Spinal cord (tissue), 10 donors: ENCODE measurements at places on chromosomes 2 and 18.

DNA sequence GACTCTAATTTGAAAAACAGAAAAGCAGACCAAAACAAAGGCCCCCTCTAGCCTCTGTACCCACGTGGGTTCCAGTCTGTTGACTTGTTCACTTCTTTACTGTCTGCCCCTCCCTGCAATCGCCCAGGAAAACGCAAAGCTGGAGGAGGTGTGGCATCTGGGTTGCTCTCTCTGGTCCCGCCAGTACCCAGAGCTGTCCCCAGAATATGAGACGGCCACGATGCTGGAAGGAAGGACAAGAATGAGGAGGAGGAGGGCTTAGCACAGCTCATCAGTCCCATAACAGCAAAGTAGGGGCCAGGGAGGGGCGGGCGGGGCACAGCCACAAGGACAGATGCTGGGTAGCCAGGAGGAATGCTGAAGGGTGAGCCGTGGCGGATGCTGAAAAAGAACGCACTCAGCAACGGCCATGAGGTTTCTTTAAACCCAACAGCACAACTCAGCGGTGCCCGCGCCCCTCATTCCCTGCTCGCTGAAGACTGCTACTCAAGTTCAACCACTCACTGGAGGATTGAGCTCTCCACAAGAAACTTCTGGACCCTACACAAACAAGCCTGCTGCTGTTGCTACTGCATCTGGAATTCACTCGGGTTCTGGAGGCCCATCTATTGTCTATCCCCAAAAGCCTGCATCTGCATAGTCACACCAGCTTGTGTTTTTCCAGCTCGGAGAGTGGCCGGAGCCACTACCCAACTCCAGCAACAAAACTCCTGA lies 187.7 kb downstream of the HDAC4 start:
- no peak for DNase-seq

DNA sequence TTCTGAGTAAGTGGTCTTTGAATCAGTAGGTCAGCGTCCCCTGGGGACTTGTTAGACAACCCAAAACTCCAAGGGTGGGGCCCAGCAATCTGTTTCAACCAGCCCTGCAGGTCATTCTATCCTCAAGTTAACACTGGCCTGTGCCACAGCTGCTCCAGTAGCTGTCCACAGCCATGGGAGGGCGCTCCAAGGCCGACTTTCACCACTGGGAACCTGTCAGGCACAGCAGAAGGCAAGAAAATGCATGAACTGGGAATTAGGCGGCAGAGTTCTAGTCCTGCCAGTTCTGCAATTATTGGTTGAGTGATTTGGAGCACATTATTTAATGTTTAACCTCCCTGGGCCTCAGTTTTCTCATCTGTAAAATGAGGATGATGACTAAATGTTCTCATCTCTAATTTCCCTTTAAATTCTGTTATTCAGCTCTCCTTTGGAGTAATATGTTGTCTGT lies 17.4 kb upstream of the MRPL33 start:
- DNase-seq = no peak

GRCh38 chr18:77173275-77174030 lies 40.9 kb upstream of the MBP start:
- DNase-seq = no peak

DNA sequence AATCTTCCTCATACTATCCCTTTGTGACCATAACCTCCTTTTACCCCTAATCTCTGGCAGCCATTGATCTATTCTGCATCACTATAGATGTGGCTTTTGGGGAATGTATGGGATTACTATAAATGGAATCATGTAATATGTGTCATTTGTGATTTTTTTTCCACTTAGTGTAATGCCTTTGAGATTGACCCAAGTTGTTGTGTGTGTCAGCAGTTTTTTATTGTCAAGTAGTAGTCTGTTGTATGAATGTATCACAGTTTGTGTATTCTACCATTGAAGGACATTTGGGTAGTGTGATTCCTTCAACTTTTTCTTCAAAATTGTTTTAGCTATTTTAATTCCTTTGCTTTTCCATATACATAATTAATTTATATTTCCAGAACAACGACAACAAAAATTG lies 18.6 kb downstream of the VRK2 start:
- no peak for DNase-seq

- DNase-seq = no peak
Observed at GRCh38 chr2:60643747-60644146, 90.3 kb upstream of the BCL11A start.

- DNase-seq = no peak
Observed at GRCh38 chr2:239116456-239117246, 268.8 kb downstream of the TWIST2 start.

GRCh38 chr2:177598326-177599138 lies 206.0 kb downstream of the AGPS start:
- no peak for DNase-seq

DNA sequence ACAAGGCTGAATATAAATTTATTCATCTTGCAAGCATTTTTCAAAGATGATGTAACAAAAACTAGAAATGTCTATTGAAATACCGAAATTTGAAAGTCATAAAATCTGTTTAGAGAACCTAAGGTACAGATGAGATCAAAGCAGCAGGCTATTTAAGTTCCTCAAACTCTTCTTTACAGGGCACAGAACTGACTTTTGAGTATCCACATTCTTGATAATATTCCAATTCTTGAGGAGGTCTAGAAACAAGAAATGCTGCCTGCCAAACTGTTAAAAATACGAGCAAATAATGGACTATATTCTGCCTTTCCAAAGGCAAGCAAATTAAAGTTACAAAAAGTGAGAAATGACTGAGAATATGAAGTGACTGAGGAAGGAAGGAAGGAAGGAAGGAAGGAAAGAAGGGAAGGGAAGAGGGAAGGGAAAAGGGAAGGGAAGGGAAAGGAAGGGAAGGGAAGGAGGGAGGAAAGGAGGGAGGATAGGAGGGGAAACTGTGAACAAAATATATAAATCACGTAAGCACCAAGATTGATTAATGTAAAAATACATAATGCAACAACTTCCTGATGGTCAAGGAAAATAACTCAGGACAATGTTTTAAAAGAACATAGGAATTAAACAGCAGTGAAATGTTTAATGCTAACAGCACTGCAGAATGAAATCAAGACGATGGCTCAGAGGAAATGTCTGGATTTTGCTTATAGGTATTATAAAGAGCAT lies 248.9 kb upstream of the HNRNPA3 start:
- peak; percentile 23 for DNase-seq

- no peak for DNase-seq
Observed at GRCh38 chr2:17322461-17322860, 195.8 kb downstream of the RAD51AP2 start.

- no peak for DNase-seq
Observed at GRCh38 chr18:44516450-44516849, 164.2 kb upstream of the SETBP1 start.

GRCh38 chr2:165239230-165239629 lies at the start of gene SCN2A:
Gene SCN2A, plus strand, starts transcription at chr2:165239414. Its CDS starts 56,410 bp downstream, at chr2:165295824.
- peak; percentile 90 for DNase-seq

GRCh38 chr2:232438951-232439757 lies 16.8 kb upstream of the ALPI start:
- no peak for DNase-seq

DNA sequence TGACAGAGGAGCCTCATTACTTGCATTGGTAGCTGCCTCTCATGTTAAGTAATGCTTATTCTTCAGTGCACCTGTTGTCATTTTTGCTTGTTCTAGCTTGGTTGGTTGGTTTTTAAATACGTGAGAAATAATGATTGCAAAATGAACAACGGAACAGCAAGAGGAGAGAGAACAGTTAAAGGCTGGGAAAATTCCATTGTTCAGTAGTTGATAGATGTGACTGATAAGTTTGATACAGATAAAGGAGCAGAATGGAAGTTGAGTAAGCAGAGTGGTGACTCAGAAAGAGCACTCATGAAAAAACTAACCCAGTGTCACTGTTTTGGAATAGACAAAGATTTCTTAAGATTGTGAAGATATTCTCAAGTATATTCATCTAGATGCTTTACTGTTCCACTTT lies 50.5 kb downstream of the MTA3 start:
- no peak for DNase-seq

GRCh38 chr2:152386266-152386665 lies 51.3 kb downstream of the FMNL2 start:
- no peak for DNase-seq

DNA sequence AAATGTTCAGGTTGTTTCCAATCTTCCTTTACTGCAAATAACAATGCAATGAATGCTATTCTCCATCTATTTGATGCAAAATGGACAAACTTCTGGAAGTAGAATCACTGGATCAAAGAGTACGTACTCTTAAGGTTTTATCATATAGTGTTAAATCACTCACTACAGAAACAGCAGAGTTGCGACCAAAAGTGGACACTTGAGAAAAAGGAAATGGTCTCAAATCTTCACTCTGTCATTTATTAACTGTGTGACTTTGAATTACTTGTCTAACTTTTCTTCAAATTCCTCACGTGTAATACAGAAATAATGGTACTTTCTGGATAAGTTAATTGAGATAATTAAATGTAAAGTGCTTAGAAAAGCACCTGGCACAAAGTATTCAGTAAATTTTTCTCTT lies 78.1 kb downstream of the CERKL start:
- no peak for DNase-seq

DNA sequence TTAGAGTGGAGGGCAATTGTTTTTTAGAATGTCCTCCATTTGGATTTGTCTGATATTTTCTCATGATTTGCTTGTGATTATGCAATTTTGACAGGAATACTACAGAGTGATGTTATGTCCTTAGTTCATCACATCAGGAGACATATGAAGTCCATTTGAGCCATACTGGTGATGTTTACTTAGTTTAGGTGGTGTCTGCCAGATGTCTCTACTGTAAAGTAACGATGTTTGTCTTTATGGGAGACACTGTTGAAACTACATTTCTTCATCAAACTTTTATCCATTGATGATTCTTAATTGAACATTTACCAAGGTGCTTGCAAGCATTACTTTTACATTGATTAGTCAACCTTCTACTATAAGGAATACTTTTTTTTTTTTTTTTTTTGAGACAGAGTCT lies 4.9 kb upstream of the SNORC start:
- no peak for DNase-seq

- DNase-seq = no peak
Observed at GRCh38 chr18:9178557-9178956, 42.0 kb downstream of the ANKRD12 start.

DNA sequence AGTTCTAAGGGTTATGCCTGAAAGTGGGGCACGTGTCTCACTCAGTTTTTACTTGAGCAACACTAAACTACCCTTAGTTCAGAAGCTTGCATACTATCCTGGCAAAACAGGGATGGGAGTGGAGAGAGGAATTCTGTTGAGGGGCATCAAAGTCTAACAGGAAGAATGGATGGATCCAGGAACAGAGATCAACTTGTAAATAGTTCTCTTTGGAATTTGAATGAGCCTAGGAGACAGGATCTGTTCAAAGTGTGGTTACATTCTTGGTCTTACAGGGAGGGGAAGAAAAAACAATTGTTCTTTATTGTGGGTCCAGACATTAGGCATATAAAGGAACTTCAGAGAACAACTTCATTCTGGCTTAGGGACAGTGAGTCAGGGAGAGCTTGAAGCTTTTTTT lies 560.2 kb downstream of the CNTNAP5 start:
- DNase-seq = no peak

DNA sequence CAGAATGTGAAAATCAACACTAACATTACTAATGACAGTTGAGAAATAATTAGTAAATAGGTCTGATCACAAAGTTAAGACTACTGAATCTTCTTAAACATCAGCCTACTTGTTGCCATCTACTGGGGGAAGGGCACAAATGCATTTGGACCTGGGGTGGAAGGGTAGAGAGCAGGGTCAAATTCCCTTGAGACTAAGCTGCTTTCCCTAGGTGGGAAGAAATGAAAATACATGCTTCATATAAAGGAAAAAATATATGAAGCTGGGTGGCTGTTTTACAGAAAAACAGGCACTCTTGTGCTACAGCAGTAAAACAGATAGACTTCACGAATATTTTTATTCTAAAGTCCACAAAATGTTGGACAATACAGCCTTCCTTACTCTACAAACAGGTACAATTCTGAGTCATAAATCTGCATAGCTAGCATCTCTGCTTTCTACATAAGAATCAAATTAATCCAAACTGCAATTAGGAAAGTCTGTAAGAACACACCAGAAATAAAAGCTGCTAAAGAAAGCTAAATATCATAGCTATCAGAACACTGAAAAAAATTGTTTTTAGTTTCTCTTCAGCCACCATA lies 10.9 kb downstream of the TRIP12 start:
- no peak for DNase-seq

GRCh38 chr2:81238462-81238861 lies 933.9 kb upstream of the LRRTM1 start:
- DNase-seq = no peak

DNA sequence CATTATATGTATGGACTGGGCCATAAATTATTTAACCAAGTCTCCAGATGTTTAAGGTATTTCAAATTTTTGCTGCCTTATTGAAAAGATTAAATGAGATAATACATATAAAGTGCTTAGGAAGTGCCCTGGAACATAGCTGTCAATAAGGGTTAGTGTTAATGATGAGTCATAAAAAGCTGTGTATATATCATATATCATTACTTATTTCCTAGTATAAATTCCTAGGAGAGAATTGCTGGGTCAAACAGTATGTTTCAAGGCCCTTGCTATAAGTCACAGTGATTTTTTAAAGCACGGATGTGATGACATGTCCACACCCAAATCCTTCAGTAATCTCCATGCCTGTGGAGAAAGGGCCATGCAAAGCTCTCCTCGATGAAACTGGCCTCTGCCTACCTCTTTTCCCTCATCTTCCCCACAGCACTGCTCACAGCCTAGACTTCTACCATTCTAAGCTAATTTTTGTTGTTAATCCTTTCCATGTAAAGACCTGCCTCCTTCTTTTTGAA lies 8.5 kb downstream of the ZNF2 start:
- DNase-seq = no peak

GRCh38 chr2:111133603-111134002 lies 12.9 kb downstream of the BCL2L11 start:
- DNase-seq = no peak

DNA sequence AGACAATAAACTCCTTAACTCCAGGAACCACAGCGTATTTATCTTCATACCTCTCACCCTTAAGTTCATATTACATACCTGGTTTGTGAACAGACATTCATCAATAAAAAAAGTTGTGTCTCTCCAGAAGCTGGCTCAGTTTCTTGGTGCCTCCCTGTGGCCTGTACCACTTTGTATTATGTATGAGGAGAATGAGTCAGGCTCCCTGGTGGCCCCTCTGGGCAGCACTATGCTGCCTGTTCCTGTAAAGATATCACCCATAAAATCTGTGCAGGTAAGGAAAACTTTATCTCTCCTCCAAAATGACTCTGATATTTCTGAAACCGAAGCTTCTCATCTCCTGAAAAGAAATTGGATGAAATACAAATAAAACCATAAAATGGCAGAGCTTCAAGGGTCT lies 198.4 kb upstream of the NT5C1B start:
- no peak for DNase-seq
